ENCODE measurements at places on chromosomes 12 and 14.

- no peak for DNase-seq
Measured at GRCh38 chr12:124668602-124669001, 101.2 kb upstream of the NCOR2 start.

GRCh38 chr12:24591079-24591626 is 357.7 kb downstream of the BCAT1 start:
- no peak for DNase-seq

- DNase-seq: no peak
Measured at GRCh38 chr12:39420043-39420442, 22.9 kb downstream of the KIF21A start.

DNA sequence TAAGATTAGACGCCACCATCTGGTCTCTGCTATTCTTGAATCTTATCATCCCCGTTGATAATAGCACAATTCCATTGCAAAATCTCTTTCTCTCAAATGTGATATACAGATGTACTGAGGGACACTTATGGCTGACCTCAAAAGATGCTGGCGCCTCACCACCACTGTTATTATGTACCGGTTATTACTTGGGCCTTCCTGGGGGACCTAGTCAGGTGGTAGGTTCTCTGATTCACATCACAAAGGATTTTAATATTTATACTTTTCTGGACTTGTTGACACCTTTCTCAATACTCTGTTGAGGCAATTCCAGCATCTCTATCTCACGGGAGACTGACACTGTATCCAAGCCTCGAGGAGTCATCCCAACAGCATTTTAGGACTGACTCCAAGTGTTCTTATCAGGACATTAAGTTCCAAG is 21.3 kb upstream of the FAM234B start:
- DNase-seq: peak; percentile 51

GRCh38 chr12:52350021-52350620 is 17.2 kb downstream of the KRT85 start:
- DNase-seq: no peak

DNA sequence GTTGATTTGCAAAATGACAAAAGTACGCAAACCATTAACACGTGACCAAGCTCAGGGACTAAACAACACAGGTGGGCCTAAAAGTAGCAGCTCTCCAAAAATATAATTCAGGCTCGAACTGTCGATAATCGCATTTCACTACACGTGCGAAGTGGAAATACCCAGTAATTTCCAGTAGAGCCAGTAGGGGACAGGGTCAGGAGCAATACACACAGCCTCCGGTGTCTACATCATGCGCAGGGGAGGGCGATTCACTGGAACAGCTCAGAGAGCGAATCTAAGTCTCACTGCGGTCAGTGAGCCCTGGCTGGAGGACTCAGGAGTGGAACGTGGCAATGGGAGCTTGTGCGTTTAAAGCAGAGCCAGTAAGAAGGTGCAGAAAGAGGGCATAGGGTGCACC is 40.4 kb downstream of the SETD3 start:
- DNase-seq: no peak

DNA sequence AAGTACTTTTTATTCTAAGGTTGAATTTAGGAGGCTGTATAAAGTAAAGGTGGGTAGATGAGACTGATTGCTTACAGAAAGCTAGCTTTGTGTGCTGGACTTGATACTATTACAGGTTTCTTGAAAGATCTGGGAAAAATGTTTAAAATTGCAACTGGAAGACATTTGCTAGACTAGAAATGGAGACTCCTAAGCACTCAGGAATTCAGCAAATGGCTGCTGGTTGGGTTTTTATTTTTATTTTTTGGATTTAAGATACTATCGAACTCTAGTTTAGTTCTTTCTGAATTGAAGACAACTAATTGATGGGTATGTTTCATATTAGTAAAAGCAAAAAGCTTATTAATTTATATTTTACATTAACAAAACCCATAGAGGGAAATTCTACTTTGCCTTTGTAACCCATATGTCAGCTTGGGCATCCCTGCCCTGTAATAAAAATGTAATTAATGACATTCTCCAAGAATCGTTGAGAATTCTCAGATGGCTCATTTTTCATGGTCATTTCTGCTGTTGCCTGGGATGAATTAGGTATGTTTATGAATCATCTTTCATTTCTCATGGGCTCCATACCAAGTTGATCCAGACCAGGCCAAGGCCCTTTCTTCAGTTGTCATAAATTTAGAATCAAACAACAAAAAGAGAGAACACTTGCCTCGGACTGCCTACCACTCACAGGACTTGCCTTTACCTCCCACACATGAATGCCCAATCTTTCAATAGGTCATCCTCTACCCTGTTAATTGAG is 102.1 kb downstream of the ERGIC2 start:
- no peak for DNase-seq

- DNase-seq: peak; percentile 68
Measured at GRCh38 chr12:28172434-28173030, 17.7 kb upstream of the CCDC91 start.

- DNase-seq: peak; percentile 8
Measured at GRCh38 chr12:25186788-25187402, 8.1 kb downstream of the DNAI7 start.

DNA sequence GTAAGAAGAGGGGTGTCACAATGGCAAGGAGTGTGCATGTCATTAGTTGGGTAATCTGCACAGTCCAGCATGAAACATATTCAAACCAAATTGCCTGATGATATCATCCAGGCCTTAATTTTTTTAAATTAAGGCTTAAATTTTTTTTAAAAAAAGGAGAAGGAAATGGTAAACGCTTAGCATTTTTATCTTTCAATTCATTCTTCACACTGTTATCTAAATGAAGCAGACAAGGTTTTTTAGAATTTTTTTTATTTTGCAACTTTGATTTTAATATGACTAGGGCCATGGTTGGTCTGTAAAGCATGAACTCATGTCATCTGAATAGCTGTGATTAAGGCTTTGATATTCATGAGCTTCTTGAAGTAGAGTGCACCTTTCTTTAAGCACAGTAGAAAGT is 362.5 kb downstream of the SYT1 start:
- no peak for DNase-seq

DNA sequence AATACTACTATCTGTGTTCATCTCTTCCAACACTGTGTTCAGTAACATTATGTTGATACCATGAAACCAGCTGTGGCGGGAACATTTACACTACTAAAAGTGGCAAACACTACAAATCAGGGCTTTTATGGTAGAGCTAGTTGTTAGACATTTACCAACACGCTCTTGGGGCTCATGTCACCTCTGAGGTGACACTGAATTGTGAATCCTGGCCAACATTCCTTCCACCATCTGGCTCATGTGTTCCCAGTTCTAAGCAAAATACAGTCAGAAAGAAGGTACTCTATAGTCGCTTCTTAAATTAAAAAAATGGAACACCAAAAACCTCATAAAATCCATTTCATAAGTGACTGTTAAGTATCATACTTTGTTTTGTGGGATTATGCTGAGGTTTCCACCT is 436.6 kb downstream of the FUT8 start:
- no peak for DNase-seq

DNA sequence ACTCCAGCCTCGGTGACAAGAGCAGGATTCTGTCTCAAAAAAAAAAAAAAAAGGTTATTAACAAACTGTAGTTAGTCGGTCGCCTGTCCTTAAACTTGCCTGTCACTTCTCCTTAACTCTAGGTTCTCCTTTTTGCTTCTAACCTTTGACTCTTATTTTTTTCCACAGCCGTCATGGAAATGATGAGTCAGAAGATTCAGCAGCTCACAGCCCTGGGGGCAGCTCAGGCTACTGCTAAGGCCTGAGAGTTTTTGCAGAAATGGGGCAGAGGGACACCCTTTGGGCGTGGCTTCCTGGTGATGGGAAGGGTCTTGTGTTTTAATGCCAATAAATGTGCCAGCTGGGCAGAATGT is 418 bp upstream of the MYG1 start:
- DNase-seq: peak; percentile 85

DNA sequence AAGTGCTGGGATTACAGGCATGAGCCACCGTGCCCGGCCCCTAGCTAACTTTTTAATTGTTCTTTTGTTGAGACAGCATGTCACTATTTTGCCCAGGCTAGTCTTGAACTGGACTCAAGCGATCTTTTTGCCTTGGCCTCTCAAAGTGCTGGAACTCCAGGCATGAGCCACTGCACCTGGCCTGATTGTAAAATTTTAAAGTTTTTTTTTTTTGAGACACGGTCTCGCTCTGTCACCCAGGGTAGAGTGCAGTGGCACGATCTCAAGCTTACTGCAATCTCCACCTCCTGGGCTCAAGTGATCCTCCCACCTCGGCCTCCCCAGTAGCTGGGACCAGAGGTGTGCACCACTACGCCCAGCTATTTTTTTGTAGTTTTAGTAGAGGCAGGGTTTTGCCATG is 79.1 kb upstream of the SINHCAF start:
- no peak for DNase-seq

DNA sequence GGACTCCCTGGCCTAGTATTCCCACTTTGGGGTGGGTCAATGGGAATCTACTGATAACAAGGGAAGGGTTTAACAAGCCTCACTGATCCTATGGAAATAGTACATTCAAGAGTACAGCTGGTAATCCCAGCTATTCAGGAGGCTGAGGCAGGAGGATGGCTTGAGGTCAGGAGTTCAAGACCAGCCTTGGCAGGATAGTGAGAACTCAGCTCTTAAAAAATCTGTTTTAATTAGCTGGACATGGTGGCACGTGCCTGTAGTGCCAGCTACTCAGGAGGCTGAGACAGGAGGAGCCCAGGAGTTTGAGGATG is 4.5 kb downstream of the POMT2 start:
- no peak for DNase-seq

GRCh38 chr12:9134981-9135628 is 19.4 kb upstream of the A2M start:
- DNase-seq: peak; percentile 3

DNA sequence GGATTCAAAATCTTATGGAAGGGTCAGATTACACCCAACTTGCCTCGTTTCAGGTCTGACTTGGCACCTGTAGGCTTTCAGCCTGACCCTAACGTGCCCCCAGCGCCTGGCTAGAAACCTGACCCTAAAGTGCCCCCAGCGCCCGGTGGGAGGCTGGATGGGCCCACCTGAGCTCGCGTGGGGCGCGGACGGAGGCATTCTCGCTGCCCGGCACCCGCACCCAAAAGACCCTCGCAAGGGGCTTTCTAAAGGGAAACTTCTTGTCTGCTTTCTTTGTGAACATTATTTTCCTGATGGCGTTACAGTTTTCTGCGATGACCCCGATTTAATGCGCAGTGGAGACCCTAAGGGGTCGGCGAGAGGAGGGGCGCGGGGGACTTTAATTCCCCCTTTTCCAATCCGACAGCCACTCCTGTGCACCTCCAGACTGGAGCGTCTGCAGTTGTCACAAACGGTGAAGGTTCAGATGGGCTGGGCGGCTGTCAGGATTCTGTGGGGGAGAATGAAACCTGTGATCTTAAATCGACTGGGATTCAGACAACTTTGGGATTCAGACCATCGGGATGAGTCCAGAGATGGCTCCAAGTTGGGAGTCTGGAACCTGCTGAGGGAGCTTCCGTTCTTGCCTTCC is 751 bp upstream of the HRK start:
- no peak for DNase-seq

- peak; percentile 41 for DNase-seq
Measured at GRCh38 chr12:48119834-48120195, 651 bp downstream of the PFKM start.

- DNase-seq: no peak
Measured at GRCh38 chr12:12693111-12693671, 2.8 kb downstream of the GPR19 start.

GRCh38 chr12:92094751-92095161 is 50.9 kb downstream of the BTG1 start:
- DNase-seq: peak; percentile 30

- no peak for DNase-seq
Measured at GRCh38 chr14:25869854-25870253, 728.0 kb downstream of the NOVA1 start.

DNA sequence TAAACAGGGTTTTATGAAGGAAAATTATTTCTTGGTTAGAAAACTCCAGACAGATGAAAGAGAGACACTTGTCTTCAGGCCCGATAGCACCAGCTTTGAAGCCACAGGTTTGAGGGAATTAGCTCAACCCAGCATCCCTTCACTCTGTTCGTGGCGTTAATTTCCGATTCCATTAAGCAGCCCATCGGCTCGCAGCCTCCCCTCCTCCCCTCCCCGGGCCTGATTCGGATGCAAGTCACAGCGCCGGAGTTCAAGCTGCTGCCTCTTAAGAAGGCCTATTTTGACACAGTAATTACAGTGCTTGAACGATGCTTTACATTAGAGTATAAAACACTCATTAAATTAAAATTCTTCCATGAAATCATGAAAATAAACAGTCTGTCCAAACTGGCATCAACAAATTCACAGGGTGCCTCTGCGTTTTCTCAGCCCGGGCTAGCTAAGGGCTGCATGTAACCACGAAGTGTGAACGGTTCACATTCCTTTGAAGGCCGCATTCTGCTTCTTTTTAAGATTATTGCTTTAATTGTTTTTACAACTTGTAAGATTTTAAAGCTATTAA is 145.8 kb downstream of the DICER1 start:
- no peak for DNase-seq

DNA sequence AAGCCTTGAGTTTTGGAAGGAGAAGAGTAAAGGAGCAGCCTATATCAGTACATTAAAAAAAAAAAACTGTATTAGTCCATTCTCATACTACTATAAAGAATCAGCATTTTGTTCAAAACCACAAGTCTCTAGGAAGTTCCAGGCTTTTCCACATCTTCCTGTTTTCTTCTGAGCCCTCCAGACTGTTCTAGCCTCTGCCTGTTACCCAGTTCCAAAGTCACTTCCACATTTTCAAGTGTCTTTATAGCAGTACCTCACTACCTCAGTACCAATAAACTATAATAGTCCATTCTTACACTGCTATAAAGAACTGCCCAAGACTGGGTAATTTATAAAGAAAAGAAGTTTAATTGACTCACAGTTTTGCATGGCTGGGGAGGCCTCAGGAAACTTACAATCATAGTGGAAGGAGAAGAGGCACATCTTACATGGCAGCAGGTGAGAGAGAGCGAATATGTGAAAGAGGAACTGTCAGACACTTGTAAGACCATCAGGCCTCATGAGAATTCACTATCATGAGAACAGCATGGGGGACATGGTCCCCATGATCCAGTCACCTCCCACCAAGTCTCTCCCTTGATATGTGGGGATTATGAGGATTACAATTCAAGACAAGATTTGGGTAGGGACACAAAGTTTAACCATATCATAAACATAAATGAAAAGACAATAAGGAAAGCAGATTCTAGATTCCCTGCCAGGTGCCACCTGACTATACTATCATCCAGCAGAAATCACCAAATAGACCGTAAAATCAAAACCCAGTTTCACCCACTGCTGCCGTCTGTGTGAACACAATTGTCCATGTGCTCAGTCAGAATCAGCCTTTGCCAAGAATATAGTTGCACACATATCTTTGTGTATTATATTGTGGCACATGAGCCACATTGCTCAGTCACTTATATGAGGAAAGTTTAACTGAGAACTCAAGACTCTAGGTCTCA is 27.8 kb downstream of the TOGARAM1 start:
- DNase-seq: no peak

Data from IMR-90 (cell line).